ENCODE measurements at places on chromosomes 12 and 14.

- no peak for DNase-seq
Measured at GRCh38 chr12:15368812-15369211, 46.5 kb downstream of the PTPRO start.

DNA sequence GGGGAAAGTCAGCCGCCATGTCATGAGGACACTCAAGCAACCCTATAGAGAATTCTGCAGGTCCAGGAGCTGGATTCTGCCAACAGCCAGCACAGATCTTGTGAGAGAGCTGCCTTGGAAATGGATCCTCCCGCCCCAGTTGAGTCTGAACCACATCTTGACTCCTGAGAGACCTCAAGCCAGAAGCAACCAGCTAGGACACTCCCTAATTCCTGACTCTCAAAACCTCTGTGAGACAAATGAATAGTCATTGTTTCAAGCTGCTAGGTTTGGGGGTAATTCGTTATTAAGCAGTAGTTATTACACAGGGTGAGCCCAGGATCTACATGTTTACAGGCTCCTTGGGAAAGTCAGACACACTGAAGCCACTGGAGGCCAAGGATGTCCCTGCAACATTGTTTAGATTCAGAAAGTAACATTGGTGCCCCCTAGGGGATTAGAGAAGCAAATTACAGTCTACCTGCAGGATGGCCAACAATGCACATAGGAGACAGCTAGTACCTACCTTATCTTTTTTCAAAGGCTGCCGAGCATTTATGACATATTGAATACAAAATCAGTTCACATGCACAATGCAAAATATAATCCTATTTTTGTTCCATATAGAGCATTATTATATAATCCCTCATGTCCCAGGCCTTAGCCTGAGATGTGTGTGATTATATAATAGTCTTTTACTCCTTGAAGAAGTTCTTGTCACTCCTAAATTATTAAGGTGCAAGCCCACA is 57.9 kb upstream of the FICD start:
- peak; percentile 85 for DNase-seq

DNA sequence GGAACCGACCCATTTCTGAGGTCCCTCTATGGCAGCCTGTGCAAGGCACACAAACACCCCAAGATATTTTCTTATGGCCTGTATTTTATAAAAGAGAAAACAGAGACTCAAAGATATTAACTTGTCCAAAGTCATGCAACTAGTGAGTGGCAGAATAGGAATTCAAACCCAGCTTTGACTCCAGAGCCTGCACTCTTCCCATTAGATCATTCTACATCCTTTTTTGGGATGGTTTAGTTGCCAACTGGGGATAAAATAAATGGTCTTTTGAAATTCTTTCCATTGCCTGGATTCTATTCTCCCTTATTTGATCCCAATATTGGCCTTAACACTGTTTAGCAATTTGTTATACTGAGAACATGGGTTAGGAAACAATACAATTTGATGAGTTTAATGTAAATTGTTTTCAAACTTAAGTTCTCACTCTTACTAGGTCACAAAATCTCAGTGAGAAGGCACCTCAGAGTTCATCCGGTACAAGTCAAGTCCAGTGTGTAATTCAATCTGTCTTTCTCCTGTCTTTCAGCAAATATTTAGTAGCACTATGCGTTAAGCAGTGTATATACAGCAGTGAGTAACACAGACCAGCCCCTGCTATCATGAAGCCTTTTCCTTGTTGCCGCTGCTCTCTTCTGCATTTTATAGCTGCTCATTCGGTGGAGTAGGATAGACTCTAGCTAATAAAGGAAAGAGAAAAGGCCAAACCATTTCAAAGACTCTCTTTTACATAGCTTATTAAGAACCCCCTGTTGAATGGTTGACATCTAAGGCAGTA is 162.1 kb upstream of the IFNG-AS1 start:
- DNase-seq = no peak

- no peak for DNase-seq
Measured at GRCh38 chr14:68727315-68728047, 65.4 kb downstream of the ZFP36L1 start.

- DNase-seq = no peak
Measured at GRCh38 chr12:90827567-90827966, 127.4 kb downstream of the CCER1 start.

DNA sequence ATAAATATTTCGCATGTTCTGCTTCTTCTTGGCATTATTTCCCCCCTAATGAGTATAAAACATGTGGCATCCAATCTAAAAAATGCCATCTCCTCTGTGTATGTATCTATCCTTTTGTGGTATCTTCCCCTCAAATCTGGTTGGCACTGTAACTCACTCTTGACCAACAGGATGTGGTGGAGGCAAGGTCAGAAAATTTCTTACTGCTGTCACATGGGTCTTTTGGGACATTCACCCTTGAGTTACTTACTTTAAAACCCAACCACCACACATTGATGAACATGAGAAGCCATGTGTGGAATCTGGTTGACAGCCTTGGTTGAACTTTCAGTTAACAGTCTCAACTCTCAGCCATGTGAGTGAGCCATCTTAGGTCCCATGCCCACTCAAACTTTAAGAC is 516.9 kb downstream of the SLC16A7 start:
- no peak for DNase-seq

DNA sequence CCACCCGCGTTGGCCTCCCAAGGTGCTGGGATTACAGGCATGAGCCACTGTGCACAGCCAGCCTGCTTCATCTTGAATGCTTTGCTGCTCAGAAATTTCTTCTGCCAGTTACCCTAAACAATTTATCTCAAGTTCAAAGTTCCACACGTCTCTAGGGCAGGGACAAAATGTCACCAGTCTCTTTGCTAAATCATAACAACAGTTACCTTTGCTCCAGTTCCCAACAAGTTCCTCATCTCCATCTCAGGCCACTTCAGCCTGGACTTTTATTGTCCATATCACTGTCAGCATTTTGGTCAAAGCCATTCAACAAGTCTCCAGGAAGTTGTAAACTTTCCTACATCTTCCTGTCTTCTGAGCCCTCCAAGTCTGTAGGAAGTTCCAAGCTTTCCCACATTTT is 159.5 kb upstream of the DYRK2 start:
- no peak for DNase-seq

GRCh38 chr12:6620137-6620884 is 13.1 kb upstream of the CHD4 start:
- DNase-seq = peak; percentile 82

- DNase-seq = peak; percentile 12
Measured at GRCh38 chr12:65741656-65742017, 82.6 kb upstream of the HMGA2 start.

DNA sequence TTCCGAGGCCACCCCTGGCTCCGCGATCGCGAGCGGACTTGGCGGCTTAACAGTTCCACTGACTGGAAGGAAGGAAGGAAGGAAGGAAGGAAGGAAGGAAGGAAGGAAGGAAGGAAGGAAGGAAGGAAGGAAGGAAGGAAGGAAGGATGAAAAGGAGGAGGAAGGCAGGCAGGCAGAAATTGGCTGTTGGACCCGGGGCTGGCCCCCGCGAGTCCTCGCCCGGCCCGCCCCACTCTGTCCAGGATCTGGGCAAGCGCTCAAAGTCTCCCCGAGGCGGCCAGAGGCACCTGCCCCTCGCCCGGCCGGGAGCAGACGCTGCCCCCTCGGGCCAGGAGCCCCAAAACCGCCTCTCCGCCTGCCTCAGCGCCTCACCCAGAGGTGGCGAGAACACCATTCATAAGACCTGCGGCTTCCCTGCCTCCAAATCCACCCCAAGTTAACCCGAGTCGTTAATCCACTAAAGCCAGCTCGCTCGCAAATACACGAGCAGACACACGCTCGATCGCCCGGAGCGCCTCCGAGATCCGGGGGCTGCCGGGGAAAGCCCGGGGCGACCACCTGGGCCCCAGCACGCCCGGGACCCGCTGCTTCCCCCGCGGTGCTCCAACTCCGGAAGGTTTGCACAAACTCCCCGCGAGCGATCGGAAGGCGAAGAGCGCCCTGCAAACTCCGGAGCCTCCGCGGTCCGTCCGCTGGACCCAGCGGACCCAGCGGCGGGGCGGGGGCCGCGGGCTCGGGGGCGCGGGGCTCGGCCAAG is 844 bp downstream of the DPF3 start:
- DNase-seq = no peak

GRCh38 chr12:60035835-60036234 is 440.0 kb downstream of the SLC16A7 start:
- DNase-seq = no peak
